ENCODE measurements at places on chromosomes 12 and 14. TPM values are rescaled to one million over a fixed set of nuclear protein-coding genes. Genes with fewer than 3 reads are reported as not detected.

DNA sequence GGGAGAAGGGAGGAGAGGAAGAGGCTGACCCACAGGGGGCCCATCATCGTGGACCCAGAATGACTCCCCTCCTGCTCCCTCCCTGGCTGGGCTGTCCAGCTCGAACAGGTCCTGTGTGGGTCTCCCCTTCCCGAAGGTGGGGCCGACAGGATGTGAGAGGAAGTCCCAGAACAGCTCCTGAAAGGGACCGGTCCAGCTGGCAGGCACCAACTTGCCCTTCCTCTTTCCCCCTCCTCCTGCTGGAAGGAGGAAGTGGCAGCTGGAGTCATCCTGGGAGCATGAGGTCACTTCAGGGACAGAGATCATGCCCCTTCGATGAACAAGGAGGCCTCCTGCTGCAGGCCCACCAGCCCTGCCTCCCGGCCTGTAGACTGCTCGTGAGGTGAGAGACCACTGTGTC, 35.0 kb upstream of the BEGAIN start:
- H3K27ac ChIP-seq, result no peak overlapping the region
- DNase-seq, result no peak
- H3K27me3 ChIP-seq, result peaks cover 5% of the 10 kb centered on the region
- H3K4me1 ChIP-seq, result peaks cover 25% of the 10 kb centered on the region

DNA sequence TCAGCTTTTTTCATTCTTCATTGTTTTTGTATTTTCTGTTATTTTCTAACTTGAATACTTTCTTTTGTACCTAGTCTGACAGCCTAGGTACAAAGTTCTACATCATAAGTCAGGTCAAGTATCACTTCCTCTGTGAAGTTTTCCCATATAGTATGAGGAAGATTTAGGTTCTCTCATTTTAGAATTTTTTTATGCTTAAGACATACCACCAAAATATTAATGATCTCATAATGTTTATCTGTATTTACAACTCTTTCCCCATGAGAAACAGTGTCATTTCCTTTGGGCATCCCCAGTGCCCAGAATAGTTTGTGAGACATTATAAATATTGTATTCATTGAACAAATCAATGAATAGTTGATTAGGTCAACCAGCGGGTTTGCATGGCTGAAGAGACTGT, 3.1 kb upstream of the ATF7IP start:
- peaks cover 14% of the 10 kb centered on the region for H3K4me1 ChIP-seq
- H3K36me3 ChIP-seq, result peaks cover 8% of the 10 kb centered on the region
- no peaks in the 10 kb centered on the region for H3K27me3 ChIP-seq

- no peak overlapping the region for H3K27ac ChIP-seq
- peaks cover 10% of the 10 kb centered on the region for H3K27me3 ChIP-seq
- H3K4me3 ChIP-seq, result no peak overlapping the region
- no peaks in the 10 kb centered on the region for H3K4me1 ChIP-seq
- no peak for DNase-seq
Measured at GRCh38 chr14:64604001-64604400, 54.2 kb downstream of the PPP1R36 start.

DNA sequence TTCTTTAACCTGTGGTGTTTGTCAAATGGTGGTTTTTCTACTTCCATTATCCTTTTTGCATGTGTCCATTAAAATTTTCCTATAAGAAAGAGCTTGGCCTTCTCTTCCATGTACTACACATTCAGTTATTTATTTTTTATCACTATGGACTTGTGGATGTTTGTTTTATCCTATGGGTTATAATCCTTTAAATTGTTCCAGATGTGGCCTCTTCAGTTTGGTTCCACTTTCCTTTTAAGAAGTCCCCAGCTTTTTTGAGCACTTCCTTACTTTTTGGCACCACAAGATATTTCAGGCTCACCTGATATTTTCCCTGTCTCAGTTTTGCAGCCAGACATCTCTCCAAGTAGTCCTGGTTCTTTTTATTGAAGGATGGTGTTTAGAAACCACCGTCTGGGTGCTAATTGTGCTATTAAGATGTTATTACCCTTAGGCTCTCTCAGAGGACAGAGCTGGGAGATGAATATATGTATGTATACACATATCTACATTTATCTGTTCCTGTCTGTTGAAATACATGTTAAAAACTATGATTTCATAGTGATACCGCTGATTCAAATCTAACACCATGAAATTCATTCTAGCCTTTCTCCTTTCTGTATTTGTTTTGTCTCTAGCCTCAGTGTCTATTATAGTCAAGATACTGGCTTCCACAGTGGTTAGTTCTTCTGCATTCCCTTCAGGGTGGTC, 408.5 kb upstream of the RGS6 start:
- peaks cover 5% of the 10 kb centered on the region for H3K36me3 ChIP-seq
- no peak for DNase-seq
- no peak overlapping the region for H3K4me3 ChIP-seq
- H3K4me1 ChIP-seq, result no peaks in the 10 kb centered on the region
- no peak overlapping the region for H3K27ac ChIP-seq

DNA sequence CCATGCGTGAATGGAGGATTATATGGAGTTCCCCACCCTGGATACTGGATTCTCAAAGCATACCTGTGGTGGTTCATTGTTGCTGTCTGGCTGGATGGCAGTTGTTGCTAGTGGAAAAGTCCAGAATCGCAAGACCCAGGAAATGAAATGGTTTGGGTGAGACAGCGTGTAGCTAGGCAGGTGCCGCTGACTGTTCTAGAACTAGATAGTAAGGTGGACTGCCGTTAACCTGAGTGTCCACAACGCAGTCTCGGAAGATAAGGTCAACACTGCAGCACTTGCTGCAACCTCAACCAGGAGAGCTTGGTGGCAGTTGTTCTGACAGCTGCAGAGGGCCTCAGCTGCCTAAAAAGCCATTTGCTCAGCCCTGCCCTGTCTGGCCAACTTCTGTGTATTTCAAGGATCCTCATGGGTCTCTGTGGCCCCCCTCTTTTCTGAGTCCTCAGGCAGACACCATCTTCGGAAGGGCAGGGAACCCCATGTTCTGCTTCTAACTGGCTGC, 15.5 kb upstream of the IRF2BPL start:
- H3K27ac ChIP-seq, result no peak overlapping the region
- H3K27me3 ChIP-seq, result no peaks in the 10 kb centered on the region
- H3K4me1 ChIP-seq, result peaks cover 74% of the 10 kb centered on the region
- peak overlapping the region; percentile 66 for H3K4me3 ChIP-seq
- DNase-seq, result no peak
- no peaks in the 10 kb centered on the region for H3K36me3 ChIP-seq

DNA sequence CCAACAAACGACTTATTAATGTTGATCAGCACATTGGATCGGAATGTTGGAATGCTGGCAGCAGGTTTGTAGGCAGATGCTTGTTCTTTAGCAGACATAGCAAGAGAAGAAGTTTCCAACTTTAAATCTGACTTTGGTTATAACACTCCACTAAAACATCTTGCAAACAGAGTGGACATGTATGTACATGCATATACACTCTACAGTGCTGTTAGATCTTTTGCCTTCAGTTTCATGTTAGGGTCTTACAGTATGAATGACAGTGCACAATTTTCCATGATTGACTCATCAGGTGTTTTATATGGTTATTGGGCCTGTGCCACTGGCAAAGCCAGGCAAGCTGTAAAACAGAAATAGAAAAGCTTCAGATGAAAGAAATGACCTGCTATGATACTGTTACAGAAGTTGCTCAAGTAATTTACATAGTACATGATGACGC, 14.3 kb upstream of the DHRS7 start:
- no peaks in the 10 kb centered on the region for H3K4me1 ChIP-seq
- no peaks in the 10 kb centered on the region for H3K36me3 ChIP-seq
- DNase-seq, result no peak
- no peaks in the 10 kb centered on the region for H3K27me3 ChIP-seq
- no peak overlapping the region for H3K27ac ChIP-seq

DNA sequence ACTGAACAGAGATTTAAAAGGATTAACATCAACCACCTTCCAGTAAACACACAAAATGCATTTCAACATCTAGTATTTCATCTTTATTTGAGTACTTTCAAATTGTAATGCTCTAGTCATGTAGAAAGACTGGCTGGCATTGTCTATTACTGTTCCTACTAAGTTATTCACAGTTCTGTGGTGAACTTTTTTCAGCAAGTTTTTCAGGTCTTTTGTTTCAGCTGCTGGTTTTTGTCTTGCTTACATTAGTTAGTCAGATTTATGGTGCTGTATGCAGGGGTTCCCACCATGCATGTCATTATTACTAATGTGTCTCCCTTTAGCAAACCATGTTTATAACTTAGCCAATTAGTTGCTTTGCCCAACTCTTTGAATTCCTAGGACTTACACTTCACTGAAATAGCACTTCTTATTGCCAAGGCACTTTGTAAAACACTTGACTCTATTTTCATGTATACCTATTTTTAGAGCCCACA, 253.4 kb upstream of the KITLG start:
- H3K4me3 ChIP-seq, result no peak overlapping the region
- H3K4me1 ChIP-seq, result no peaks in the 10 kb centered on the region
- H3K27me3 ChIP-seq, result no peaks in the 10 kb centered on the region
- no peak for DNase-seq
- peaks cover 5% of the 10 kb centered on the region for H3K36me3 ChIP-seq

GRCh38 chr12:87793131-87793530, 236.1 kb downstream of the C12orf50 start:
- no peak overlapping the region for H3K4me3 ChIP-seq
- H3K36me3 ChIP-seq, result no peaks in the 10 kb centered on the region
- no peaks in the 10 kb centered on the region for H3K27me3 ChIP-seq
- no peak overlapping the region for H3K27ac ChIP-seq

The NCAPD2 gene
- total RNA-seq, result 133 TPM

DNA sequence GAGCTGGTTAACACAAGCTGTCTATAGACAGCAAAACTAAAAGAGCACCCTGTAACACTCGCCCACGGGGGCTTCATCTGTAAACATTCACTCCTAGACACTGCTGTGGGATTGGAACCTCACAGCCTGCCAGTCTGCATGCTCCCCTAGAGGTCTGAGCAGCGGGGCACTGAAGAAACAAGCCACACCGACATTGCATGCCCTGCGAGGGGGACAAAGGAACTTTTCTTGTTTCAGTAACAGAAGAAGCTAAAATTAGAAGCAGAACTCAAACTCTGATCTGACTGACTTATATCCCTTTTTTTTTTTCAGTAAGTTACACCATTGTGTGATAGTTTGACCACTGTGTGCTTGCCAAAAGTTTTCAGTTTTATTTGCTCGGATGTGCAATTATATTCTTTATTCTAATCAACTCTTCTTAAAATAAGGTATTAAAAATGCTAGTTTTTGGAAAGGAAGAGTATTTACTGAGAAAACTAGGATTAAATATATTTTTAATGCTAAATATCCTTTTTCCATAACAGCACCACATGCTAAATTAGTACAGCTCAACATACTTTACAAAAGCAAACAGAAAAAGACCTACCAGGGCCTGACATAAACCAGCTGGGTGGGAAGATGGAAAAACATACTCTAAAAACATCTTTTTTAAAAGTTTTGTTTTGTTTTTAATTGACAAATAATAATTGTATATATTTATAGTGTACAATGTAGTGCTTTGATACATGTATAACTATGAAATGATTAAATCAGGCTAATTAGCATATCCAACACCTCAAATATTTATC, 100.2 kb downstream of the EPS8 start:
- no peaks in the 10 kb centered on the region for H3K27me3 ChIP-seq
- peak overlapping the region; percentile 79 for H3K4me3 ChIP-seq
- peaks cover 61% of the 10 kb centered on the region for H3K4me1 ChIP-seq
- H3K27ac ChIP-seq, result peak overlapping the region; percentile 65
- peak; percentile 31 for DNase-seq
- no peaks in the 10 kb centered on the region for H3K36me3 ChIP-seq

GRCh38 chr14:68172627-68173026, 353.0 kb downstream of the RAD51B start:
- no peak overlapping the region for H3K27ac ChIP-seq
- H3K27me3 ChIP-seq, result no peaks in the 10 kb centered on the region
- no peaks in the 10 kb centered on the region for H3K4me1 ChIP-seq
- no peaks in the 10 kb centered on the region for H3K36me3 ChIP-seq
- no peak overlapping the region for H3K4me3 ChIP-seq

DNA sequence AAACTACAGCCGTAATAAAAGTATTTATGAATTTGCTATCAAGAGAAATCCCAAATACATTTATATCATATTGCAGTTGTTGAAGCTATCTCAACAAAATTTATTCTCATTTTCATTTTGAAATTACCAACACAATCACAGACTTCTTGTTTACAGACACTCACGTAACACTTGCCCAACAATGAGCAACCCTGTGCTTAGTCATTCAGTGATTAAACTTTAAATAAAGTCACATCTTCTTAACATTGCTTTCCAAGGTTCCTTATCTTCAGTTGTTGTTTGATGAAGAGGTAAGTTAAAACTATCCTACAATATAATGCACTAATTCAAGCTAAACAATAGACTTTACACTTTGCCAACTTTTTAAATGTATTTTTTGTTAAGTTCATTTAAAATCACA, 601.8 kb downstream of the SLC16A7 start:
- H3K27ac ChIP-seq, result no peak overlapping the region
- no peaks in the 10 kb centered on the region for H3K27me3 ChIP-seq
- H3K4me3 ChIP-seq, result no peak overlapping the region
- no peaks in the 10 kb centered on the region for H3K4me1 ChIP-seq
- H3K36me3 ChIP-seq, result no peaks in the 10 kb centered on the region
- no peak for DNase-seq

The FAIM2 gene
- 0.73 TPM for total RNA-seq

- DNase-seq, result no peak
- H3K4me1 ChIP-seq, result no peaks in the 10 kb centered on the region
- H3K4me3 ChIP-seq, result no peak overlapping the region
- no peak overlapping the region for H3K27ac ChIP-seq
- H3K36me3 ChIP-seq, result no peaks in the 10 kb centered on the region
Measured at GRCh38 chr12:58359084-58359483, 417.7 kb downstream of the ATP23 start.

The SPIC gene
- not detected for total RNA-seq

DNA sequence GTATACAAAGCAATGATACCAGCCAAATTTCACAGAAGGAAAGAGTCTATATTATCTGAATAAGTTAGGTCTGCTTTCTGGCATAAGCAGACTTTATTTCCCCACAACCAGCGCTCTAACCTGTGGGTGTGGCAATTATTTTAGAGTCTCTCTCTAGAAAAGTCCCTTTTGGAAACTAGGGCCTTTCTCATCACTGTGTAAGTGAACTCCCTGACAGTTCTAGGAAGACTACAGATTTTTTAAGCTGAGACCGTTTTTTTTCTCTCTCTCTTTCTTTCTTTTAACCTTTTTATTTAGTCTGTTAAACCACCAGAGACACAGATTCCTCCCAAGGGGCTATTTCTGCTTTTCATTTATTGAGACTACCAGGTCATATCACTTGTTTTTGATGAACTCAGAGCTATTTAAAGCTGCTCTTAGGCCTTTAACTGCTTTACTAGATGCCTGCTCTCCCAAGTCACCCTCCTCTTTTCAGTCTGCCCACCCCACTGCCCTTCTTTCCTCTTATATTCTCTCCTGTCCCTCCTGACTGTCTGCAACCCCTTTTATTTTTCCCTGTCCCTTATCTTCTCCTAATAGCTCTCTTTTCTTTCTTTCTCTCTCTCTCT, 69.2 kb upstream of the ARHGAP5 start:
- no peak overlapping the region for H3K4me3 ChIP-seq
- H3K27ac ChIP-seq, result peak overlapping the region; percentile 63
- DNase-seq, result no peak

Data from neural crest cell (in vitro differentiated cells).